Endothelial cell of umbilical vein (primary cell): ENCODE measurements at places on chromosomes 11 and 22. TPM values are rescaled to one million over a fixed set of nuclear protein-coding genes. Genes with fewer than 3 reads are reported as not detected.

Gene MUC6
- total RNA-seq, result not detected in 2 replicates

Gene CYTH4
- not detected in 2 replicates for total RNA-seq

- no peak for DNase-seq
Measured at GRCh38 chr11:30617762-30618161, 31.6 kb upstream of the MPPED2 start.

DNA sequence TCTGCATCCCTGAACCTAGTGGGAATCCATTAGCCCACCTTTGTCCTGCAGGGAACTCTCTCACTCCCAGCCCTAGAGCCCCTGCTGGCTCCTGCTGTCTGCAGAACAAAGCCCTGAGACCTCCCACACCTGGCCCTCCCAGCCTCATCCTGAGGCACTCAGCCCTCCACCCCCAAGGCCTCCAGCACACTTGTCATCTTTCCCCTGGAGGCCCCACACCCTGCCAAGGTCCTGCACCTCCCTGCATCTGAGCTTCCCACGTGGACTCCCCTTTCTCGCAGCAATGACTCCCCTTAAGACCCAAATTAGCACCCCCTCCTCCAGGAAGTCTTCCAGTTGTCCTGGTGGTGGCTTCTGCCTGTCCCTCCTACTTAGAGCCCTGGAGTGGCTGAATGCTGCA is 42.3 kb upstream of the LINC01488 start:
- DNase-seq, result no peak
